Stimulated activated CD4-positive, alpha-beta T cell treated with anti-CD3 and anti-CD28 coated beads, Interleukin-4, amount 100 ng/mL, for 4 hours (primary cell): ENCODE measurements at places on chromosomes 3 and 15.

- DNase-seq, result no peak
These were observed 208.1 kb upstream of the NR2F2 start for GRCh38 chr15:96122077-96123027.

- no peak for DNase-seq
These were observed 922.6 kb downstream of the TUSC7 start for GRCh38 chr3:117632191-117632590.

DNA sequence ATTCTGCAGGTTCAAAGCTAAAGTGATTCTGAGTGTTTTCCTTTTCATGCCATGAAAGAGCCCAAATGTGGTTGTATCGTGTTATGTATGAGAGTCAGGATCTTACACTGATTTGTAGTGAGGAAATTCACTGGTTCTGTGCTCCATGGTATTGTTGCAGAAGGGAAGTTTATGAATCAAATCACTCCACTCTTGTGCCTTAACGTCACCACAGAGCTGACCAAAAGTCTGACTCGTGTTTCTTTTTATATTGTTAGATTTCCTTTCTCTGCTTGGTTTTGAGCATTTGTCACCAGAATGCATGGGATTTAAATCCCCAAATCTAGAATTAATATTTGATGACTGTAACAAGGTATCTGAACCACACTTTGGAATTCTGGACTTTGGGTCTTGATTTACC is 29.1 kb upstream of the SLC30A4 start:
- DNase-seq, result no peak

GRCh38 chr3:149777414-149778214 is 14.7 kb downstream of the ANKUB1 start:
- no peak for DNase-seq

DNA sequence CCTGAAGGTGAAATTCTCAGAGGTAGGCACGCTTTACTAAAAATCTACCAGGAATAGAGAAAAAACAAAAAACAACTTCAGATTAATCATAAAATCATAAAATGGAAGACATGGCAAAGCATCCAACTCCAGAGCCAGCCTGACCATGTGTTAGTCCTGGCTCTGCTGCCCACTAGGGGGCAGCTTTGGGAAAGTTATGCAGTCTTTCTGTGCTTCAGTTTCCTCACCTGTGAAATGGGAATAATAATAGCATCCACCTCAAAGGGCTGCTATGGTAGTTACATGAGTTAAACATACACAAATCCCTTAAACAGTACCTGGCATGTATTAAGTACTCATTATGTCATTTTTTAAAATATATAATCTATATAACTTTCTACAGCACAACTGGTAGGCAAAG is 52.3 kb downstream of the WNT5A start:
- no peak for DNase-seq

DNA sequence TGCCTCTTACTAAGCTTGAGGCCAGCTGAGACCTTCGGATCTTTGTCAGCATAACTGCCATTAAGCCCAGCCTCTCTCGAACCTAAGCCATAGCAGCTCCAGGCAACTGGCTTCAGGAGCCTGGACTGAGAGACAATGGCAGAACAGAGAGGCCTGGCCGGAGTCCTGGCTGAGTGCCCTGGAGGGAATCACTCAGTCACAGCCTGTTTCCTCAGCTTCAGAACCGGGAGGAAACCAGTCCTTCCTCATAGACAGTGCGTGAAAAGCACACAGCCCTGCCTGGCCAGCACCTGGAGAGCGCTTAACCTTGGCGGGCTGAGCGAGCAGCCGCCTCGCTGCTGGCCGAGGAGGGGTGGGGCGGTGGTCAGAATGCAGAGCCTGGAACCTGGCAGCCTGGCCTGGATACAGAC is 21.6 kb downstream of the RNU5B-1 start:
- DNase-seq, result no peak

DNA sequence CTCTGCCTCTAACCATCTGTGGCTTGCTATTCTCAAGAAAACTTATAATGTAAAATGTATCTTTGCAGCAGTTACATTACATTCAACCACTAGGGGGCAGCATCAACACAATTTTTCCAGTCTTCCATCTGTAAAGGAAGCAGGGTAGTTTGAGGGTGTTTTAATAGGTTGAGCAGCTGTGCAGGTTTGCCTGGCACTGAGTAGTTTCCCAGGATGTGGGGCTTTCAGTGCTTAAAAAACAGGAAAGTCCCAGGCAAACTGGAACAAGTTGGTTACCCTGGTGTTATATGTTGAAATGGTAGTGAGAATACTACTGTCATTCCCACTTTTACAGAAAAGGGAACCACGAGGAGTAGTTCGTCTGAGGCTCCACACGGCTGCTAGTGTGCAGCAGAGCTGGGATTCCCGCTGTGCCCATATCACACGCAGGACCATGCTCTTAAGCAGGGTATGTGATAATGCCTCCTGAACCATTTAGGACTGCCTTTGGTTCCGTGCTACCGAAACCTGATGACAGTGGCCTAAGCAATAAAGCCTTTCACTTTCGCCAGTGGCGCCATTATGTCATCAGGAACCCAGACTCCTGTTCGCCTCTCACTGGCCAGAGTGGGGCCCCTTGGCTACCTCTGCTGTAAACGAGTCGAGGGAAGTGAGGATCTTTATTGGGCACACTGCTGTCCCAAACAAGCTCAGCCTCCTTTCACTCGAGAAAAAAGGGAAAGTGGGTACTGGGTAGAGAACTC is 64.7 kb upstream of the ZBTB38 start:
- peak; percentile 49 for DNase-seq

DNA sequence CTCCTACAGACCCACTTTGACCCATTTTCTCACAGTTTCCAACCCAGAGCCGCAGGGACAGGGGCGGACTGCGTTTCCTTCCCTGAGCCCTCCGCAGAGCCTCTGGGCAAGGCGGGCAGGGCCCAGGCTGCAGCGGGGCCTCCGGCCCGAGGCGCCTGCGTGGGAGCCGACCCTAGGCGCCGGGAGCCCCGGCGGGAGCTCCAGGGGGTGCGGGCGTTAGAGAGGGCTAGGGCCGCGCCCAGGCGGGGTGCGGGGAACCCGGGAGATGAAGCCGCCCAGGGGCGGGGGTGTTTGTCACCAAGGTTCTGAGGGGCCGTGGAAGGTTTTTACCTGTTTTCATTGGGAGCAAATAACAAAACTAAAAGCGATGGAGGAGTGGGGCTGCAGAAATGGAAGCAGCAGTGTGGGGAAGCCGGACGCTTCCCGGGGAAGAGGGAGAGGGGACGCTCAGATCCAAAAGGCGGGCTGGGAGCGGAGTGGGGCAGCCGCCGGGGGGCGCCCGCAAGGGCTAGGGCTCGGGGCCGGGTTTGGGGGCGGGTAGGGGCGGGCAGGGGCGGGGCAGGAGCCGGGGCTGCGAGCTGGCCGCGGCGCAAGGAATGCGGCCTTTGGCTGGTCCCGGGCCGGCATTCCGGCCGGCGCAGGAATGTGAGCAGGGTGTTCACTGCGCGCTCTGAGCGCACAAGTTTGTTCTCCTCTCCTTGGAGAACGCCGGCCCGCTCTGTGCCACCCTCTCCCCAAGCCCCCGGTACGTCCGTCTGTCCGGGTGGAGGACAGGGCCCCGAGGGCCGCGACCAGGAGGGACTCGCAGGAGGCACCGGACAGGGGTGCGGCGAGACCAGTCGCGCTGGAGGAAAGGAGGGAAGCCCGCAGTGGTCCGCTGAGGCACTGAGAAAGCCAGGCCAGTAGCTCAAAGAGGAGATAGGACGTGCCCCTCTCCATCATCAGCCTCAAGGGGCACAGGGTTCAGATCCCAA is 61.1 kb downstream of the AMOTL2 start:
- no peak for DNase-seq

DNA sequence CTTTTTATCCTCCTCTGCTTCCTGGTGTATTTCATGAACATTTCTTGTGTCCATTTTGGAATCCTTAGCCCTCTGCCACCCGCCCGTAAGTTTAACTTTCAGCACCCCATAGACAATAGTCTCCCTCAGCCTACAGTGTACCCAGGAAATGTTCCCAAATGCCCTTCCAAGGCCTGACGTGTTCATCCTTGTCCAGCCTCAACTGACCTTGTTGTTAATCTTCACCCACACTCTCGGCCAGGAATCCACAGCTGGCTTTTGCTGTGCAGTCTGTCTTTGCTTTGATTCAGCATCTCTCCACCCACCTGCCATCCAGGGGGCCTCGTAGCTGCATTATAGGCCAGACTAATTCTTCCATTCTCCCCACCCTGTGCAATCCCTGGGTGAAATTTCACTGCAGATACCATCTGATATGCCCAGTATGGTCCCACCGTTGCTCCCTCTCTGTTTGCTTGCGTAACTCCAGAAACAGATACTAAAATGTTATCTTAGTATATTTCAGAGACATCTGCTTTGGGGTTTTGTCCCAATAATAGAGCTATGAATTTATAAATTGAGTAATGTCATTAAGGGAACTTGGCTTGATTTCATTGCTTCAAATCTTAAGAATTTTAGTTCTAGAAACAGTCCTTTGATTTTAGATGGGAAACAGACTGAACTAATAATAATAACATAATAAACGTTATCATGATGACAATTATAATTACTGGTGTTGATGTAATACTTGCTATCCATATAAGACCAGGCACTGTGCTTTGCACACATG is 16.6 kb downstream of the GUCA1C start:
- DNase-seq, result no peak

GRCh38 chr3:132626955-132627354 is 29.9 kb downstream of the ACKR4 start:
- DNase-seq, result no peak

GRCh38 chr3:41202834-41203345 is 3.6 kb downstream of the CTNNB1 start:
- DNase-seq, result no peak

DNA sequence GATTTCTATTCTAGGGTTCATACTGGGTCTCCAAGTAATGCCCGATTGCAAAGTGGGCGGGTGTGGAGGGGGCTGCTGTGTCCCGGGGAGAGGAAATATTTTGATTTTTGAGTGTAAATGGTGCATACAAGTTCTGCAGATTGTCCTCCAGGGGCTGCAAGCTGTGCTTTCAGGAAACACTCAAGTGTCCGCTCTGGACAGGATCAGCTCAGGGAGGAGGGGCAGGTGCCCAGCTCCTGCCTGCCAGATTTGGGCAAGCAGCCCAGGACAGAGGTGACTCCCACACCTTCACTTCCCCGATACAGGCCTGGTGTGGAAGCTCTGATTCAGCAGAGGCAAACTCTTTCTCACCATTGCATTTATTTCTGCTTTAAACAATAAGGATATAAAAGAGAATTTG is 142.7 kb downstream of the ALDH1A2 start:
- no peak for DNase-seq

DNA sequence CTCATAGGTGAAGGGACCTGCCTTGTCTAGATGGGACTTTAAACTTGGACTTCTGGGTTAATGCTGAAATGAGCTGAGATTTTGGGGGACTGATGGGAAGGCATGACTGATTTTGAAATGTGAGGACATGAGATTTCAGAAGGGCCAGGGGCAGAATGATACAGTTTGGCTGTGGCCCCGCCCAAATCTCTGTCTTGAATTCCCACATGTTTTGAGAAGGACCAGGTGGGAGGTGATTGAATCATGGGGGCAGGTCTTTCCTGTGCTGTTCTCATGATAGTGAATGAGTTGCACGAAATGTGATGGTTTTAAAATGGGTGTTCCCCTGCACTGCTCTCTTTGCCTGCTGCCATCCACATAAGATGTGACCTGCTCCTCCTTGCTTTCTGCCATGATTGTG is 42.8 kb downstream of the ILDR1 start:
- DNase-seq, result no peak

- DNase-seq, result no peak
These were observed 47.1 kb upstream of the ANKRD28 start for GRCh38 chr3:15844889-15845288.

DNA sequence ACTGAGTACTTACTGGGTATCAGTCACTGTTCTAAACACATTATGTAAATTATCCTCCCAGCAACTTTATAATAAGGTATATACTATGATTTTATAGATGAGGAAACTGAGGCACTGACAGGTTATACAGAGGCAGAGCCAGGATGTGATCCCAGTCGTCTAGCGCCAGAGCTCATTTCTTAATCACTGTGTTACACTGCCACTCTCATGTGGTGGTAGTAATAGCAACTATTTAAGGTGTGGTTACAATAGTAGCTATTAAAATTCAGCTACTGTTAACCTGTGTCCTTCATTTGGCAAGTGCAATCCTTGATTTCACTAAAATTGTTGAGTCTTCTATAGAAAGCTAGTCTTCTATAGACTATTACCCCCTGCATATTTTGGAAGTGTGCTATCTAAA is 43.1 kb upstream of the TRPC1 start:
- no peak for DNase-seq

GRCh38 chr15:77591968-77592613 is 40.6 kb downstream of the LINGO1 start:
- no peak for DNase-seq

GRCh38 chr3:164486150-164486549 is 592.1 kb downstream of the SI start:
- DNase-seq, result no peak

DNA sequence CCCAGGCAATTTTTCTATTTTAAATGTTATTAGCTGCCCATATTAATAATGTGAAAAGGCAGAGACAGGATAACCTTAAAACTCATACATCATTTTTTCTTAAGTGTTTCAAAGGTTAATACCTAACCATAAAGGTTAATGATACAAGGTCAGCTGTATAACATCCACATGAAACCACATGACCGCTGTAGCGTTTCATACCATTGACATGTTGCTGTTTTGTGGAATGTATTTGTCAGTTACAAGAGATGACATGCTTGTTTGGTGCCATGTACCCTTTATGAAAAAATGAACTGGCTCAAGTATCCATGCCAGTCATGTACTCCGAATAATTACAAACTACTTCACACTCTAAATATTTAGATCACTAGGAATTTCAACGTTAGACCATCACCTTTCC is 207.4 kb downstream of the FMN1 start:
- DNase-seq, result no peak

- no peak for DNase-seq
These were observed 26.9 kb upstream of the LCTL start for GRCh38 chr15:66592505-66593218.

- DNase-seq, result no peak
These were observed 5.6 kb upstream of the LPP start for GRCh38 chr3:188148318-188148717.

GRCh38 chr15:88791637-88792036 is 11.6 kb upstream of the ACAN start:
- DNase-seq, result no peak

DNA sequence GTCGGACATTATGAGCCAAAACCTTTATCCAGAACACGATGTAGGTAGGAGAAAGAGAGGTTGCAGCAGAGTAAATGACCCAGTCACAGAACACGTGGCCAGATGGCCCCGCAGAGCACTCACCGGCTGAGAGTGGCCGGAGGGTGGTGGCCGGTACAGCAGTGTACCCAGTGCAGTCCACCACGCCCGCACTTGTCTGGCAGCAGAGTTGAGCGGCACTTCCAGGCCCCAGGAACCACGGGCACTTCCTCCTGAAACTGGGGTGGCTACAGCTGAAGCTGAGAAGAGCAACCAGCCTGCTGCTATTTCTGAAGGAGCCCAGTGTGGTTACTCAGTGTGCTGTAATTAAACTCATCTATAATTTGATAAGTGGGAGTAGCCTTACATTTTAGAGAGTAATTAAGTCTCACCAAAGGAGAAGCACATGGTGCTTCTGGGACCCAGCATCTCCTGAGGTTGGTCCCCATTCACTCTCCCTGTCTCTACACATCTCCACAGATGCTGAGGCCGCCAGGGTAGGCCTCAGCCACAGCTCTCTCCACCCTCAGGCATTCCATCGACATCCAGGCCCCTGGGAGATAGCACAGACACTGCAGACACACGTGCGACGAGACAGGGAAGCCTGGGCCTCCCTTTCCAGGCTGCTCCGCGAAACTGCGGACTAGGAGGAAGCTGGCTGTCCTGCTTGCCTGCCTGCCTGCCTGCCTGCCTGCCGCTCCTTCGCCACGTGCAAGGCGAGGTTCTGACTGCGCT is 49.8 kb downstream of the BDH1 start:
- no peak for DNase-seq
